ENCODE measurements at places on chromosomes 2 and 18. TPM values are rescaled to one million over a fixed set of nuclear protein-coding genes. Genes with fewer than 3 reads are reported as not detected.

Gene SNORC
- 1.7 TPM for total RNA-seq

Gene LYPD6B
- not detected for total RNA-seq

Gene CHRNG
- not detected for total RNA-seq

Gene CIB4
- total RNA-seq: not detected

Gene IL36A
- not detected for total RNA-seq

Gene SCG2
- total RNA-seq: not detected

Gene FKBP1B
- total RNA-seq: 0.58 TPM

Gene MBD1
- 78.2 TPM for total RNA-seq

Gene NR4A2
- total RNA-seq: 1.7 TPM

Gene PDE11A
- not detected for total RNA-seq

Gene UNC50
- 28.4 TPM for total RNA-seq

Gene ZC3H6
- total RNA-seq: 14.7 TPM

Gene DUSP2
- 21.3 TPM for total RNA-seq

Gene CAMKMT
- 11.0 TPM for total RNA-seq

Data from activated naive CD4-positive, alpha-beta T cell treated with anti-CD3 and anti-CD28 coated beads, Interleukin-2, amount 10 ng/mL, durations not matched to agents 5 hours and 36 hours (primary cell).